ENCODE measurements at places on chromosomes 1 and 21.

DNA sequence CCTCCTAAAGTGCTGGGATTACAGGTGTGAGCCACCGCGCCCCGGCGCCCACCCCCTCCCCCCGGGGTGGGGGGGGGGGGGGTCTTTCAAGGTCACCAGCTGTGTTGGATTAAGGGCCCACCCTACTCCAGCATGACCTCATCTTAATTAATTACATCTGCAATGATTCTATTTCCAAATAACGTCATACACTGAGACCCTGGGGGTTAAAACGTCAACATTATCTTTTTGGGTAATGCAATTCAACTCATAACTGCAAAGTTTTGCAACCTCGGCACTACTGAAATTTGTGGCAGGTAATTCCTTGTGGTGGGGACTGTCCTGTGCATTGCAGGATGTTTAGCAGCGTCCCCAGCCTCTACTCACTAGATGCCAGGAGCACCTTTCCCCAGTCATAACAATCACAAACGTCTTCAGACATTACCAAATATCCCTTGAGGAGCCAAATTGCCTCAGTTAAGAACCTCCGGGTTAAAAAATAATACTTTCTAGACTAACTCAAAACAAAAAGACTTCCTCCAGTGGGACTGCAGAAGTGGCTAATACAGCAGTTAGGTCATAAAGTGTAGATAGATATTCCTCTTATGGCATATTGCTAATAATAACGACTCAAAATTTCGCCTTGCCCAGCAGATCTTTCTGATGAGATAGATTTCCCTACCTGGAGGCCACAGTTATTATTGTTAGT lies 233.0 kb upstream of the KAZN start:
- DNase-seq = no peak

GRCh38 chr1:1614204-1614953 lies 921 bp upstream of the MIB2 start:
- no peak for DNase-seq

DNA sequence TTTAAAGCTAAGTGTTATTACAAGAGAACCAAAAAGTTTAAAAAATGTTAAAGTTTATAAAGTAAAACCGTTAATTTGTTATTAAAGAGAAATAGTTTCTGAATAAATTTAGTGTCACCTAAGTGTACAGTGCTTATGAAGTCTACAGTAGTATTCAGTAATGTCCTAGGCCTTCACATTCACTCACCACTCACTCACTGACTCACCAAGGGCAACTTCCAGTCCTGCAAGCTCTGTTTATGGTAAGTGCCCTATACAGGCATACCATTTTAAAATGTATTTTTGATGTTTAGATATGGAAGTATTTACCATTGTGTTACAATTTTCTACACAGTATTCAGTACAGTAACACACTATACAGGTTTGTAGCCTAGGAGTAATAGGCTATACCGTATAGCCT lies 60.1 kb upstream of the GCLM start:
- DNase-seq = no peak

GRCh38 chr1:38919130-38919529 lies 22.5 kb downstream of the RHBDL2 start:
- DNase-seq = no peak

GRCh38 chr1:179588425-179589024 lies 3.1 kb upstream of the TDRD5 start:
- DNase-seq = no peak

DNA sequence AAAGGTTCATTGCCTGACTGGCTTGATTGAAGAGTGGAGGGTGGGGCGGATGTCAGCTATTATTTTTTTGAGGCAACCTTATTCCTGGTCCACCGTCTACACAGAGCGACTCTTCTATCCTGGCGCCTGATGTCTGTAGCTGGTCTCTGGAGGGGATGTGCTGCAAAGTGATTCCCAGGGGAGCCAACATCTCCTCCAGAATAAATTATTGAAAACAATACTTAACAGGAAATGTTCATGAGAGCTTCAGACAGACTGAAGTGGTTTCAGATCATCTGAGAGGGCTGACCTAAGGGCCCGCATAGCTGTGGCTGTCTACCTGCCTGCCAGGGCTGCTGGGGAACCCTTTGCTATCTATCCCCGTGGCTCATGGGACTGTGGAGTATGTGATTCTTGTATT lies 66.7 kb downstream of the TEX35 start:
- DNase-seq = no peak

- no peak for DNase-seq
Measured at GRCh38 chr1:8165595-8166360, 139.7 kb upstream of the ERRFI1 start.

GRCh38 chr1:182003025-182003725 lies 58.3 kb downstream of the ZNF648 start:
- DNase-seq = no peak

DNA sequence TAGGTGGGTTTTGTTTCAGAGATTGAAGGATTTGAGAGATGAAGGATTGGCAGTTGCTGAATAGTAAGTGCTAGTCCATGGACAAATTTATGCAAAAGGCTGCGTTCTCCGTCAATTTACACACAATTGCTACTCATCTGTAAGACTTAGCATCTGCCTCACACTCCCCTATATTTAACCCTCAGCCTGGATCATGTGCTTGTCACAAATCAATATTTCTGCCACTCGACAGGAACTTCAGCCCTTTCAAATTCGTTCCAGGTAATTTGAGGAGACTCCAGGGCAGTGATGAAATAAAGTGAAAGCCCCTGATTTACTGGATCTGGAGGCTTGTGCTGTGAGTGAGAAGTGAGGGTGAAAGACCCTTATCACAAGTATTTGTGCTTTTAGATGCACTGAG lies 105.6 kb upstream of the UBE2U start:
- DNase-seq = no peak

DNA sequence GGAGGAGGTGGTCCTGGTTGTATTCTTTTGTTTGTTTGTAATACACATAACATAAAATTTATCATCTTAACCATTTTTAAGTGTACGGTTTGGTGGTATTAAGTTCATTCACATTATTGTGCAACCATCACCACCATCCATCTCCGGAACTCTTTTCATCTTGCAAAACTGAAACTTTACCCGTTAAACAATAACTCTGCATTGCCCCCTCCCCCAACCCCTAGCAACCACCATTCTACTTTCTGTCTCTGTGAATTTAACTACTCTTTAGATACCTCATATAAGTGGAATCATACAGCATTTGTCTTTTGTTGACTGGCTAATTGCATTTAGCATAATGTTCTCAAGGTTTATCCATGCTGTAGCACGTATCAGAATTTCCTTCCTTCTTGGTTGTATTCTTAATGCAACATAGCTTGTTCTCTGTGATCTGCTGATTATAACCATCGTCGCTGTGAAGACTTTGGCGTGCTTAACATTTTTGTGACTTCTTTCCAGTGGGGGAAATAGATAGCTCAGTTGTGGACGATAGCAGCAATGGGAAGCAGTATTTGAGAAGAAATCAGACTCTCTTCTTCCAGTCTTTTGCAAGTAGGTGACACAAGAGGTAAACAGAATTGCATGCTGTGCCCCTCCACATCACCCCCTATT lies 117.5 kb upstream of the HOOK1 start:
- DNase-seq = peak; percentile 2

DNA sequence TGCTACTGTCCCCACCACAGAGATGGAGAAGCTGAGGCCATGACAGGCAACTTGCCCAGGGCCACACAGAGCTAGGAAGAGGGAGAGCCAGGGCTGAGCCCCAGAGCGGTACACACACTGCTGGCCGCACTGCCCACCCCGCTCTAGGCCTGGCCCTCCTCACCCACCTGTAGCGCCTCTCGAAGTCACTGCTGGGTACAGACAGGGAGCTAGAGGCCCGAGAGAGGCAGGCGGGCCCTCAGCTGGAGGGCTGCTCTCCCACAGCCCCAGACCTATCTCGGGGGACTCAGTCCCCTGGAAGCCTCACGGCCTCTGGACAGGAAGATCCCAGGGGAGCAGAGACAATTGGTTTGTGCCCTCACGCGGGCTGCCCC lies 17.3 kb upstream of the PLEKHG5 start:
- DNase-seq = no peak

- DNase-seq = no peak
Measured at GRCh38 chr1:67831850-67832513, 1.3 kb downstream of the GNG12 start.

GRCh38 chr1:212214325-212214724 lies 70.9 kb upstream of the PPP2R5A start:
- DNase-seq = no peak

DNA sequence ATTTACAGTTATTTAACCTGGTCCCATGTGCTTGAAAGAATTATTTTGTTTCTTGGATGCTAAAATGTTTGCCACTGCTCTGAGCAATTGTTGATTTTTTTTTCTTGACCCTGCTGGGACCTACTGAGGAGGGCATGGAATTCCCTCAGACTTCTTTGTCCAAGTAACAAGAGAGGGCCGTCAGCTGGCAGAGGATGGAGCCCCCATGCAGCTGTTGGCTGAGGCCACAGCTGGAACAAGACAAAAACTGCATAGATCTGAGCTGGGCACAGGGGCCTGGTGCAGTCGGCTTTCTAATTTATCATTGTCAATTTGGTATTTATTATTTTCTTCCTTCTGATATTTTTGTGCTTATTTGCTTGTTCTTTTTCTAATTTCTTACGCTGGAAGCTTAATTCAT lies 39.6 kb upstream of the ABCG1 start:
- DNase-seq = no peak

GRCh38 chr1:42142894-42143675 lies 10.1 kb upstream of the GUCA2B start:
- no peak for DNase-seq

DNA sequence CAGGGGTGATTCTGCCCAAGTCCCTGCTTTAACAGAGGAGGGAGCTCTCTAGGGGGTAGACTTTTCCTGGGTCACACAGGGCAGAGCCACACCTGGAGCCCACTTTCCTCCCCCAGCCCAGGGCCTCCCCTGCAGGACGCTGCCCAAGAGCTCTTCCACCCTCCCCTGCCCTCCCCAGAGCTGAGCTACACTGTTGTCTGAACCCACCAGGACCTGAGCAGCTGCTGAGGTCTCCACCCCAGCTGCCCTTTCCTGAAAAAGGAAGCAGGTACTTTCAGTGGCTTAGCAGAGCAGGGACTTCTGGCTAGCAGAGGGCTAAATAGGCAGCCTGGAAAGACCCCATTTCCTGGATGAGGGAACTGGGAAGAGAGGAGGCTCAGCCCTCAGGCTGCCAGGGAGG lies 169.3 kb upstream of the ETV3 start:
- DNase-seq = no peak

DNA sequence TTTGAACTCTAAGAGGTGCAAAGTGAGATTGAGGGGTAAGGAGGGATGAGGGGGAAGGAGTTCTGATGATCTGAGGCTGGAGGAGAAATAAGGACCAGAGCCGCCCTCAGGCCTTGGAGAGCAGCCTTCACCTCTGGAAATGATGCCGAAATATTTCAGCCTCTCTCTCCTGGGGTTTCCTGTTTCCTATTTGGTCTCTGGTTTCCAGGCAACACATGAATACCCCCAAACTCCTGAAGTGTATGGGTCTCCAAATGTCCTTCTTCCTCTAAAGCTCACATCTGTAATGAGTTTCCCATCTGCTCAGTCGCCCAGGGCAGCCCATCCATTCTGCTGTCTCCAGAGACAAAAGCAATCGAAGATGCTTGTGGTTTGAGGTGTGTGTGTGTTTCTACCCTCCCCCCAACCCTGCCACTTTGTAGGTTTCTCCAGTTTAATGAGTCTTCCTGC lies 52.0 kb upstream of the FAM20B start:
- DNase-seq = no peak

DNA sequence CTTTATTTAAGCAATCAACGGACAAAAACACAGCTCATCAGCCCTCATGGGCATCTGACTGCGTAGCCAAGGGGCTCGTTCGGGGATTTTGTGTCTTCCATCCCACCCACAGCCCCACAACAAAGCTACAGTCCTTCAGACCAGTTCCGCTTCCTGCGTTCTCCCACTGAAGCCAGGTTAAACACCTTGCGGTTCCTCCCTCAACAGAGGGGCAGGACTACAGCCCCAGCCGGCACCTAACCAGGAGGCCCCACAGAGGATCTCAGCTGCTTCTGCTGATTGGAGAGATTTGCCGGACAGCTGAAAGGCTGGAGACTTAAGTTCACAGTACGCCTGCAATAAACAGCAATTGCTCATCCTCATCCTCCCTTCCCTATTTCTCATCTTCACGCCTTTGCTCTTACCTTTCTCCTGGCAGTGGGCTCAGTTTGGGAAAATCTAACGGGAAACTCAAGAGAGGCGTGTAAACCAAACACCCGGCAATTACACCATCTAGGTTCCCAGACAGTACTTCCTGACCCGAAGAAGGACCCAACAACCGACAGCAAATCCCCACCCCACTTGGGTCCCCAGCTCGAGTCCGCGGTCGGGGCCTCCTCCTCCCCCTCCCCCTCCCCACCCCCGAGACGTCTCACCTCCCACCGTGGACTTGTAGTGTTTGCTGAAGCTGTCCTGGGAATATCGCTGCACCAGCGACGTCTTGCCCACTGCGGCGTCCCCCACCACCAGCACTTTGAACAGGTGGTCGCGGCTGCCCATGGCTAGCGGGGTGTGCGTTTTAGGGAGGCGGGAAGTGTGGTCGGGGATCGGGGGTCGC lies 876 bp downstream of the RAB29 start:
- DNase-seq = no peak

GRCh38 chr1:38038861-38039260 lies 7.7 kb downstream of the POU3F1 start:
- DNase-seq = no peak

DNA sequence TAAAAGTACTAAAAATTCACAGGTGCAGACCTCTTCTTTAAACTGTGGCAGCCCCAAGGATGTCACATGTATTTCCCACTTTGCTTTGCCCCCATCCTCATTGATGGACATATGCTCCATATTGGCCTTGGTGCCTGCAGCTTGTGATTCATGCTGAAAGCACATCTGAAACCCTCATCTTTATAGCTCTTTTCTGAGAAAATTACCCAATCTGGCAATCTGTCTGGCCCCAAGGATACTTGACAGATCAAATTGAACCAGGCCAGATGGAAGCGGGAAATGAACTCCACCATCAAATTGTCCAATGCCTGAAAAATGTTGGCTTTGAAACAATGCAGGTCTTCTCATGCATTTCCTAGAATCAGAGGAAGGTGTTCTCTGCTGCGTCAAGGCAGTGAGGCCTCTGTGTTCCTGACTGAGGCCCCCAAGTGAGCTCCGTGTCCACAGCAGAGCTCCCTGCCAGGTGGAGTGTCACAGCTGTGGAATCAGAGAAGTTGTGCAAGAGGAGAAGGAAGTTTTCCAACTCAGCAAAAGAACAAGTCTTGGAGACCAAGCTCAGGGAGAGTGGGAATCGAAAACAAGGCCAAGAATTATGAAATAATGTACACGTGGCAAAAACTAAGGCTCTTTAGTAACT lies 323.7 kb downstream of the PLPP3 start:
- DNase-seq = no peak

- no peak for DNase-seq
Measured at GRCh38 chr1:226479474-226479873, 69.1 kb upstream of the STUM start.

- DNase-seq = no peak
Measured at GRCh38 chr1:17201201-17202021, 3.5 kb upstream of the PADI1 start.

DNA sequence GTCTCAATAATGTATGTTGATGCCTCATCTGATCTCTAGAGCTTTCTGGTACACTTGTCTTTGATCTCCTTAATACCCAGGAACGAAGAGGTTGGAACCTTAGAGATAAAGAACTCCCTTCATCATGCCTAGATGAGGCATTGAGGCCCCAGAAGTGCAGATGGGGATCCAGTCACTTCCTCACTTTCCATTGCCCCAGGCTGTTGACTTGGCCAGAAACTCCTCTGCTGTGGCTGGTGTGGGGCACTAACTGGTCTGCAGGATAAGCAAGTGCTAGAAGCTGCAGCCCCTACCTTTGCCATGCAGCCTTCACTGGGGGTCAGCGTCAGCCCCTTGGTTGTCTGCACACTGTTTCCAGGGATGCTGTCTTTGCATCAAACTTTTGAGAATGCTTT lies 49.9 kb downstream of the STUM start:
- no peak for DNase-seq
